ENCODE measurements at places on chromosomes 16 and 17.

DNA sequence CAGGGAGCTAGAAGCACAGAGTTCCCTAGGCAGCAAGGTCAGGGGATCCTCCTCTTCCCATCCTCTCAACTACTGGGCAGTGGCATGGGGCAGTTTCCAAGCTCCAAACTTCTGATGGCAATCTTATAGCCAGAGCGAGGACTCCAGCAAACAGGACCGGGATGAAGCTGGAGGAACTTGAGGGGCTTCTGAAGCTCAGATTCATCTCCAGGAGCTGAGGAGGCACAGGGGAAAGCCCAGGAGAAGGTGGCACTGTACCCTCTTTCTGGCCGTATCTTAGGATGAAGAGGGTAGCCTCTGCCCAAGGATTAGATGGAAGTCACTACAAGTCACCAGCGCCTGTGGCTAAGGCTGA is 50.0 kb upstream of the RPL38 start:
- DNase-seq, result no peak

DNA sequence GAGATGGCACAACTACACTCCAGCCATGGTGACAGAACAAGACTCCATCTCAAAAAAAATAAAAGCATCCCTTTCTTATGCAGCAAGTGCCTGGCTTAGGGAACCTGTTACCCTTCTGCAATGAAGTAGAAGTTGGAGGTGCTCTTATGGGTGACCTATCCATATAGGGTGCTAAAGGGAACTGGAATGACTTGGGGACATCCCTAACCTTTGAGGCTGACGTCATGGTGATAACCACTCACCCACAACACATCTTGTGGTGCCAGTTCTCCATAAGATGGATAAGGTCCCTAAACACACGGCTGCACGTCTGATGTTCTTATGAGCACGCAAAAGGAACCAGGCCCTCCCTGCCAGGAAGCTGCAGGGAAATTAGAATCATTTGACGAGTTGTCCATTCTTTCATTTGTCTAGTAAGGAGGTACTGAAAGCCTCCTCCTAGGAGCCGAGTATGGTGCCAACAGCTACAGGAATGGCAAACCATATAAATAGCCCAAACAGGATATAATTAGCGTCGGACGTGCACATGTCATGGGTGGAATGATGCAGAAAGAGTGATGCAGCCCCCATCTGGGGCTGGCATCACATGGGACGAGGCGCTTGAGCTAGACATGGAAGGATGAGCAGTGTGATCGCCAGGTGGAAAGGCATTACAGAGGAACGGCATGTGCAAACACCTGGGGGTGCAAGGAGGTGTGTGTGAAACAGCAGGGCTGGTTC is 52.5 kb downstream of the ARHGAP27 start:
- no peak for DNase-seq

- DNase-seq, result no peak
Observed at GRCh38 chr17:66829386-66829864, 5.5 kb upstream of the CACNG5 start.

GRCh38 chr16:82641336-82641984 is 14.7 kb downstream of the CDH13 start:
- peak; percentile 10 for DNase-seq

DNA sequence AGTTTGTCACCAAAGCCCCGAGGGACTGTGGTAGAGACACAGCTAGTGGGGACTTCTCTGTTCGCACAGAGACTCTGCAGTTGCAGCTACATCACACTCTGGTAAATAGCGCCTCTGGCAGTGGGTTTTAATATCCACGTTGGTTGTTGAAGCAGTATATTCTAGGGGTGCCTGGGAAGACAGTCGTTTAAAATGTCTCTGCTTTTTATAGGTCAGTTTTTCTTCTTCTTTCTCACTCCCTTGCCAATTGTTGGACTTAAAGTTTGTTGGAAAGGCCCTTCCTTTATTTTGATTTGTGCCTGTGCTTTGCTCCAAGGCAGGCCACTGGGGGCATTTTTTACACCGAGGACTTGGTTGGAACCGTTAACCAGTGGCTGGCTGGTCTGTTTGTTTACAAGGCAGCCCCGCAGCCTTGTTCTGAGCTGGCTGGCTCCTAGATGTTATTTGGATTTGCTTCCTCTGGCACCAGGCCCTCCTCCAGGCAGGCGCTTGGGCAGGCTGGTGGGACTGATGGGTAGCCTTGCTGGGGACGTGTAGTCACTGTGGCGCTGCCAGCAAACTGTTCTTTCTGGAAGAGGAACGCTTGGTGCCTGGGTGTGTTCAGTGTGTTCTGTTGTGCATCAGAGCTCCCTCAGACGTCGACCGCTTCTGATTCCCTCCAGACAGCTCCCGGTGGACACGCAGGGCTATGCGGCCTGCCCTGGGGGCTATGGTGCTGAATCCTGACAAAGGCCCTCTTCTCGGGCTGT is 218.2 kb upstream of the CHMP6 start:
- DNase-seq, result no peak

GRCh38 chr16:17622366-17622765 is 151.6 kb upstream of the XYLT1 start:
- no peak for DNase-seq
